ENCODE measurements at places on chromosomes 1 and 21.

DNA sequence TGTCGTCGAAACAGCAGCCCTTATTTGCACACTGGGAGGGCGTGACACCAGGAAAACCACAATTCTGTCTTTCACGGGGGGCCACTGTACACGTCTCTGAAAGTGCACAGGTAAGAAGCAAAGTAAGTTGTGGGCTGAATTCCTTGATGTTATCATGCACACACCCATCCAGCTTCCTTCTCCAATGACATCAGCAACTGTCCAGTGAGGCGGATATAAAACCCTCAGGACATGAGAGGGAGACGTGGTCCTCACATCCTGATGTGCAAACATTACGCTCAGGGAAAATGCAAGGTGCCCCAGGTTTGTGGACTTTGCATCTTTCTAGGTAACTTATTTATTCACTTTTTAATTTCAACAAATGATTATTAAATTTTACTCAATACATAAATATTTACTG is 3.0 kb downstream of the TFF1 start:
- no peak for DNase-seq
- no peaks in the 10 kb centered on the region for H3K36me3 ChIP-seq
- H3K4me3 ChIP-seq, result no peak overlapping the region
- H3K27ac ChIP-seq, result no peak overlapping the region
- peaks cover 44% of the 10 kb centered on the region for H3K27me3 ChIP-seq

DNA sequence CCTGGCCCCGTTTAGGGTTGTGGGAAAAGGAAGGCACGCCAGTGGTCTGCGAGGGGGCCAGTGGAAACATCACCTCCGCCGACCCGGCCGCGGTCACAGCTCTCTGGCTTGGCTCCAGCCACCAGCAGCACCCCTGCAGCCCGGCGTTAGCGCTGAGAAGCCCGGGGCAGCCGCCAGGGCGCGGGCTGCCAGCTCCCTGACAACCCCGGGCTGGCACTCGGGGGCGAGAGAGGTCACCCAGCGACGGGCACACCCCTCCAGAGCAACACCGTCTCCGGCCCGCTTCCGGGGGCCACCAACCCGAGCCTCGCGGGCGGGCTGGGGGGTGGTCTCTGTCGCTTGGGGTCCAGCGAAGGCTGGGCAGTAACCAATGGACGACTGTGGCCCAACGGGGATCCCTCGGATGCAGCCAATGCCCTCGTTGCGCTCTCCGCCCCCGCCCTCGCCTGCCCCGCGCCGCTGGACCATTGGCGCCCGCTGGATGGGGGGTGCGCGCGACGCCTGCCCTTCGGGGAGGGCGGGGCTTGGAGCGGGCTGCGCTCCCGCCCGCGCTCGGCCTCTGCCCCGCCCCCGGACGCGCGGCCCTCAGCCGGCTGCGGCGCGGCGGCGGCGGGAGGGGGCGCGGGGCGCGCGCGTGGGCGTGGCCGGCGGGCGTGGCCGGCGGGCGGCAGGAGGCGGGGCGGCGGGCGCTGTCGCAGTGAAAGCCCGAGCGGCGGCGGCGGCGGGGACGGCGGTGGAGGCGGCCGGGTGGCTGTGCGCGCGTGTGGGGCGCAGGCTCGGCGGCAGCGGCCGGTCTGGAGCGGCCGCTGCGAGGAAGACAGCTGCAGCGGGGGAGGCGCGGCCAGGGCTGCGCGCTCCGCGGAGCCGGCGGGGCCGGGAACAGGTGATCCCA is at the start of gene MAN1C1:
Gene MAN1C1 (plus strand): TSS at position 697 of the 892 bp plus-strand sequence. CDS start 1,007 bp downstream, outside the sequence.
- peak; percentile 95 for DNase-seq
- no peaks in the 10 kb centered on the region for H3K27me3 ChIP-seq
- H3K27ac ChIP-seq, result peak within 1 kb of the TSS; percentile 82
- H3K4me1 ChIP-seq, result no peaks in the 10 kb centered on the region
- H3K36me3 ChIP-seq, result no peaks in the 10 kb centered on the region
- peak within 1 kb of the TSS; percentile 78 for H3K4me3 ChIP-seq

DNA sequence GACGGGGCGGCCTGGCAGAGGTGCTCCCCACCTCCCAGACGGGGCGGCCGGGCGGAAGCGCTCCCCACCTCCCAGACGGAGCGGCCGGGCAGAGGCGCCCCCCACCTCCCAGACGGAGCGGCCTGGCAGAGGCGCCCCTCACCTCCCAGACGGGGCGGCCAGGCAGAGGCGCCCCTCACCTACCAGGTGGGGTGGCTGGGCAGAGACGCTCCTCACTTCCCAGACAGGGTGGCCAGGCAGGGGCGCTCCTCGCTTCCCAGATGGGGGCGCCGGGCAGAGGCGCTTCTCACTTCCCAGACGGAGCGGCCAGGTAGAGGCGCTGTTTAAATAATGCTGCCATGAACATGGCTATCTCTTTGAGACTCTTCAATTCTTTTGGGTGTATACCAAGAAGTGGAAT is 43.7 kb upstream of the ATP6V1G3 start:
- no peaks in the 10 kb centered on the region for H3K27me3 ChIP-seq
- no peaks in the 10 kb centered on the region for H3K36me3 ChIP-seq
- H3K27ac ChIP-seq, result no peak overlapping the region
- DNase-seq, result no peak

GRCh38 chr1:15966081-15966955 is 9.6 kb downstream of the ZBTB17 start:
- peak overlapping the region; percentile 54 for H3K27ac ChIP-seq
- peaks cover 22% of the 10 kb centered on the region for H3K4me1 ChIP-seq
- no peaks in the 10 kb centered on the region for H3K27me3 ChIP-seq
- DNase-seq, result peak; percentile 62
- H3K36me3 ChIP-seq, result peaks cover 15% of the 10 kb centered on the region

GRCh38 chr1:7373251-7373650 is 397.8 kb upstream of the VAMP3 start:
- peaks cover 4% of the 10 kb centered on the region for H3K27me3 ChIP-seq
- no peaks in the 10 kb centered on the region for H3K4me1 ChIP-seq
- DNase-seq, result peak; percentile 40
- H3K27ac ChIP-seq, result no peak overlapping the region

DNA sequence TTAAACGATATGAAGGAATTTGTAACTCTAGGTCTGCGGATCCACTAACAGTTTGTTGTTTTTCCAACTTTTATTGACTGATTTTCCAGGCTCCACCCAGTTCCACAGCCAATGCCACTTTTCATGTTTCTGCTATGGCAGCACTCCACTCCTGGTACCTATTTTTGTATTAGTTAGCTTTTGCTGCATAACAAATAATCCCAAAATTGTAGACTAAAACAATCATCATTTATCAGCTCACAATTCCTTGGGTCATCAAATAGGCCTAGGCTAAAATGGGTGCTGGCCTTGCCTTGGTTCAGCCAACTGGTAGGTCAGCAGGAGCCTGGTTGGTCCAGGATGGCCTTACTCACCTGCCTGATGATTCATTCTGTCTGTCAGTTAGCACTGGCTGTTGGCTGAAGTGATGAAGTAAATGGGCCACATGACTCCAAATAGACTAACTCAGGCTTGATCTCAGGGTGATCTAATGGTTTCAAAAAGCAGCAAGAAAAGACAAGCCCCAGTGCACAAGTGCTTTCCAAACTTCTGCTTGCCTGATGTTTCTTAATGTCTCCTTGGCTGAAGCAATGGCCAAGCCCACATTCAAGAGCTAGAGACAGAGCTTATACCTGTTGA is 3.2 kb upstream of the C8B start:
- no peaks in the 10 kb centered on the region for H3K36me3 ChIP-seq
- no peak overlapping the region for H3K4me3 ChIP-seq
- H3K27me3 ChIP-seq, result no peaks in the 10 kb centered on the region
- no peak for DNase-seq
- H3K4me1 ChIP-seq, result no peaks in the 10 kb centered on the region
- no peak overlapping the region for H3K27ac ChIP-seq

GRCh38 chr1:46619656-46620258 is 3.1 kb upstream of the MOB3C start:
- no peak for DNase-seq
- H3K4me3 ChIP-seq, result no peak overlapping the region
- no peaks in the 10 kb centered on the region for H3K36me3 ChIP-seq
- H3K4me1 ChIP-seq, result peaks cover 19% of the 10 kb centered on the region
